ENCODE measurements at places on chromosomes 12 and 14.

- DNase-seq: no peak
Observed at GRCh38 chr12:10701843-10702242, 21.3 kb downstream of the YBX3 start.

GRCh38 chr12:114248527-114248926 lies 157.4 kb downstream of the TBX5 start:
- DNase-seq: no peak

- DNase-seq: no peak
Observed at GRCh38 chr14:103501921-103502669, 20.5 kb downstream of the CKB start.

GRCh38 chr12:24902511-24903328 lies 46.2 kb downstream of the BCAT1 start:
- DNase-seq: peak; percentile 36

DNA sequence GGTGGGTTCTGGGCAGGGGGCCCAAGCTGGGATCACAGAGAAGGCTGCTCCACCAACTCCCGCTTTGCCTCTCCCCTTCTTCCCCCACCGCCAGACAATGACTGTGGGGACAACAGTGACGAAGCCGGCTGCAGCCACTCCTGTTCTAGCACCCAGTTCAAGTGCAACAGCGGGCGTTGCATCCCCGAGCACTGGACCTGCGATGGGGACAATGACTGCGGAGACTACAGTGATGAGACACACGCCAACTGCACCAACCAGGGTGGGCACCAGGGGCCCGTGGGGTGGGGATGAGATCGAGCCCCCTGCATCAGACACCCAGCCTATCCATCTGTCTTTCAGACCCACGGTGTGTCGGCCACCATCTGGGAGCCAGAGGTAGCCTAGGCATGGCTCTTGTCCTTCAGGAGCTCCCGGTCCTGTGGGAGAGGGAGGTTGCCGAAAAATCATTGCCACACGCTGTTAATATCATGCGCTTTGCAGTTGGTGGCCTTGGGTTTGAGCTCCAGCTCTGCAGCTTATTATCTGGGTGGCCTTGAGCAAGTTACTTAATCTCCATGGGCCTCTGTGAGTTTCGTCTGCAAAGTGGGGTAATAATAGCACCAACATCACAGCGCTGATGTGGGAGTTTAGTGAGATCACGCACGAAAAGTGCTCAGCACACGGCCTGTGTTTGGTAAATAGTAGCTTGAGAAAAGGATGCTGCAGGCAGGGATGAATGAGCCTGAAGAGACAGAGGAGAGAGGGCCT lies 21.8 kb upstream of the LRP1-AS start:
- DNase-seq: no peak

GRCh38 chr14:39568809-39569538 lies 136.7 kb upstream of the FBXO33 start:
- no peak for DNase-seq

GRCh38 chr12:110687396-110688169 lies 1.3 kb downstream of the HVCN1 start:
- no peak for DNase-seq

DNA sequence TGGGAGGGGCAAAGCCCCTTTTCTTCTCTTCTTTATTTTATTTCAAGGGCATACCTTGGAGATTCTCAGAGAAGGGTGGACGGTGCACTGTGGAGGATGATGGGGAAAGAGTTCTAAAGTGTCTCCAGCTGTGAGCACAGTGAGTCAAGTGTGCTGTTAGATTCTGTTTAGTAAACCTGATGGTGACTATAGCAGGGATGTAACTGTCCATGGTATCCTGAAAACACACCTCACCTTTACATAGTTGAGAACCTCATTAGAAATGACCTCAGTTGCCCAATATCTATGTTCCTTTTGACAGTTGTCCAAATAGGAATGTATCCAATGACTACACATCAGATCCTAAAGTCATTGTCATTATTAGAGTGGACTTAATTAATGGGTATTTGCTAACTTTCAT lies 38.0 kb downstream of the CNTN1 start:
- no peak for DNase-seq

DNA sequence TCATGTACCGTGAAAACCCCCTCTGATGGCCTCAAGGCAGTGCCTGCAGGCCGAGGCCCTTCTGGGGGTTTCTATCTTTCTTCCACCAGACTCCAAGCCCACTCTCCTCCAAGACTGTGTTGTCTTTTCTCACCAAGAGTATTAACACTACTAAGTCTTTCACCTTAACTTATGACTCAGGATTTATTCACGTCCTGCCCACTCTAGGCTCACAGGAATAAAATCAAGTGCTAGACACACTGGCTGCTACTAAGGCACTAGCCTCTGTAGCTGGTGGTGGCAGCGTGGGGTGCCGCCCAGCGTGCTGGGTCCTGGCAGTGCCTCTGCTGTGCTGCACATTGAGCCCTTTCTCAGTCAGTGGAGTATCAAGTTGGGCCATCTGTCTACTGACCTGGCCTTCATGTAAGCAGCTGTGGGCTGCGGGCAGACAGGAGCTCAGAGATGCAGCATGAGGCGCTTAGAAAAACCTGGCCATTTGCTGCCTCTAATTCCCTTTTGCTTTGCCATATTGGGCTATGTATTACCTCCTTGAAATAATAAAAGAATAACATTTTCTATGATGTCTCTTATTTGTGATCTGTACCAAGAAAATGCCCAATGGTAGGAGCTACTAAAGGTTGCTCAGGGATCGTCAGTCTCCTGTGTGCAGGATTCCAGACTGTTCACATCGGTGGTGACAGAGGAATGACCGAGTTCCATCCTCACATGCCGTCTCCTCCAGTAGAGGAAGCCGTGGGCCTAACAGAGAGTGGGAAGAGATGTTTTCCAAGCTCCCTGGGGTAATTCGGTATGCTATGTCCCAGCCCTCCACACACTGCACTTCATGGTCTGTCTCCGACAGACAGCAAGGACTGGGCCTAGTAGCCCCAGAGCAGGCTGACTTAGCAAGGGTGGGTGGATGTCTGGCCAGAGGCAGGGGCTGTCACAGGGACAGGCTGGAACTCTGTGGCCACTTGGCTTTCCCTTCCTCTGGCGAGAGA lies 39.9 kb downstream of the MAX start:
- DNase-seq: no peak

GRCh38 chr12:68224613-68225285 lies 861 bp downstream of the IL26 start:
- no peak for DNase-seq

- no peak for DNase-seq
Observed at GRCh38 chr14:80713076-80713850, 228.3 kb downstream of the CEP128 start.

DNA sequence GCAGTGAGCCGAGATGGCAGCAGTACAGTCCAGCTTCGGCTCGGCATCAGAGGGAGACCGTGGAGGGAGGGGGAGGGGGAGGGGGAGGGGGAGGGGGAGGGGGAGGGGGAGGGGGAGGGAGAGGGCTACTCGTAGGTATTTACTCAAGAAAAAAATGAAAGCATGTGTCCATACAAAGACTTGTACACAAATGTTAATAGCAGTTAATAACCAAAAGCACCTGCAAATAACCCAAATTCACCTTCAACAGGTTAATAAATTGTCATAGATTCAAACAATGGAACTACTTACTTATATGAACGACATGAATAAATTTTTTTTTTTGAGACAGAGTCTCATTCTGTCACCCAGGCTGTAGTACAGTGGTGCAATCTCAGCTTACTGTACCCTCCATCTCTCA lies 152.4 kb downstream of the BRMS1L start:
- no peak for DNase-seq

DNA sequence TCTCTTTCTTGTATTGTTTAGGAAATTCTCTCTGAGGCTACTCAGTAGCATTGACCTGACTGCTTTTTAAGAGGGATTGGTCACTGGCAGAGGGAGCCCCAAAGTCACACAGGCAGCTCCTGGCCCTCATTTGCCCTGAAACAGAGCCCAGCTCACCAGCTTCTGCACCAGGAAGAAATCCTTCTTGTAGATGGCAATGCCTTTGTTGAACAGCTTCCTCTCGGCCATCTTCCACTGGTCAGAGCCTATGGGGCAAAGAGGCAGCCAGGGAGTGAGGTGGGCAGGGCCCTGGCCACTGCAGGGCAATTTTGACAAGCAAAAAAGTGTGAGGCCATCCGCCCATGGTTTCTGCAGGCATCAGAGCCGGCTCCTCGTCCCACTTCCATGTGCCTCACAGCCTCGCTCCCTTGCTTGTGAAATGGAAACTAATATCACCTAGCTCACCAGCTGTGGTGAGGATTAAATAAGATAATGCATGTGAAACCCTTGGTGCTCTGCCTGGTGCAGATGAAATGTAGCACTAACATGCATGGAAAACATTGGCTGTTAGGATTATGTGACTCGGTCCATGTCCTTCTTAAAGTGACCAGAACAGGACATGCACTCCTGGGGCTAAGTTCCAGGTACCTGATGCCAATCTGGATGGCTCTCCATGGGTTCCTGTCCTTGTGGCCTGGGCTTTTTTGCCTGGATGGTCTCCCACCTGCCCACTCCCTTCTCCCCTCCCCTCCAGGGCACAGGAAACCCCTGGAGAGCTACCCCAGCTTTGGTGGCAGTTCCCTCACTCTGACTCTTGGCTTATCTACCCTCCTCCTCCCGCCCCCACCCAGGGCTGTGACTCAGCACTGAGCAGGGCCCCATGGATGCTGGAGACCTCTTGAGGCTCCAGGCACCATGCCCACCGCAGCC lies 11.2 kb upstream of the PNMA1 start:
- DNase-seq: no peak

- peak; percentile 25 for DNase-seq
Observed at GRCh38 chr12:50314636-50315312, 31.5 kb upstream of the LIMA1 start.

DNA sequence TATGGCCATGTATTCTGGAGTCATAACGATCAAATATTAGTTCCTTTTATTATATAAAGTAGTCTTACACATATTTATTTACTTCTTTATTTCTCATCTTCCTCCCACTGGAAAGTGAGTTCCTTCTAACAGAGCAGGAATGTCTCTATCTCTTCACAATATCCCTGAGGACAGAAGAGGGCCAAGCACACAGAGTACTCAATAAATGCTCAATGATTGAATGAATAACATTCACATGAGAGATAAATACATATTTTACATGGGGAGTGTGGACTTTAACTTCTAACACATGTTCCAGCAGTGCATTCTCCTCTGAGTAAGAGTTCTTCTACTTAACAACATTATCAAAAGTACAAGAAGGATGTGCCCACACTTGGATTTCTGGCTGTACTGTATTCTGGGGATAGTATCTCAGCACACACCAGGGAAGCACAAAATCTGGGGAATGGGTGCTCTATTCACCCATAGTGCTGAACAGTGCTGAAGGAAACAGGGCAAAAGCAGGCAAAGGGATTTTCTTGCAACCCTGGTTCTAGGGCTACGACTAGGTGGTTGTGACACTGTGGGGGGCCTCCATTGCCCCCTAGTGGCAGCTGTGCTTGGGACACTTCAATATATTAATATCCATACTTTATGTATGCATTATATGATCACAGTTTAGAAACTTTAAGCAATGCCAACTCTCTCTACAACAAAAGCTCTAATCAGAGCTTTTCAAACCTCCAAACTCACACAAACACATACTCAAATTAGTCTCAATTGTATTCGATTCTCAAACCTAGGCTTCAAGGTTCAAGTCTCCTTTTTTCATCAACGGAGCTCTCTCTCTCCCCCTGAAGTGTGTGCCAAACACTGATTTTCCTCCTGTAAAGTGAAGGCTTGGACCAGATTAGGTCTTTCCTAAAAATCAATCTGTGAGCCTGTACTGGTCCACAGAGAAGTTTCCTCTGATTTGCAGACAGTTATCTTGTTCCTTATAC lies 115.5 kb downstream of the SLC2A13 start:
- DNase-seq: peak; percentile 38

GRCh38 chr12:122406701-122407164 lies 15.7 kb downstream of the CLIP1 start:
- DNase-seq: no peak

- DNase-seq: no peak
Observed at GRCh38 chr14:68970038-68970612, 9.0 kb downstream of the ACTN1 start.

GRCh38 chr12:100795174-100795799 lies 711 bp downstream of the ANO4 start:
- no peak for DNase-seq

Measured in right hindlimb (tissue), 1 donor.